ENCODE measurements at places on chromosomes 7 and 10.

DNA sequence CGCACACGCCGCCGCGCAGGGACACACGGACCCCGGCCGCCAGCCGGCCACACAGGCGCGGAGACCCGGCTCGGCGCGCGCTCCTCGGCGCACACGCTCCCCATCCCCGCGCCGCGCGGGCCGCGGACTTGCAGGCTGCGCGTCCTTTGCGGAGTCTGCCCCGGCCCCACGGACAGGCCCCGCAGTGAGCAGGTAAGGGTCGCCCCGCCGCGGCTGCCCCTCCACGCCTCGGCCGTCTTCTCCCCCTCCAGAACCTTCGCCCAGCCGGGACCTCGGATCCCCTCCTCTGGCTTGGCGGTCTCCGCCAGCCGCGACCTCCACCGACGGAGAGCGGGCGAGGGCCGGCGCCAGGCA lies 356 bp downstream of the ADCYAP1R1 start:
- no peak for DNase-seq

- DNase-seq, result no peak
These were observed 49.1 kb upstream of the MSMB start for GRCh38 chr10:46094931-46095750.

DNA sequence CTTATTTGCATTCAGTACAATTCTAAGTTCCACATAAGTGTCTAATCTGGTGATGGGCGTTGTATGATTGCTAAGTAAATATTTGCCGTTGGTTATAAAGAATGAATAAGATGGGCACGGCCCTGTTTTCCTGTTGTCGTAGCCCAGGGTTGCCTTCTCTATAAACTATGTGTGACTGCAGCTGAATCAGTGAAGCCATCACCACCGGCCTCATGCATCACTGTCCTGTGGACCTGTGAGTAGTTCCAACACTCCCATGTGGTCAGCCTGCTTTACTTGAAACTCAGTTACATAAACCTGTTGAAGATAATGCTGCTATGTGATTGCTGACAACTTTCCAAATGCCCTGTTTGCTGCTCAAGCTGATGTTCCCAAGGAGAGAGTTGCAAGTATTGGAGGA lies 21.6 kb upstream of the KLF6 start:
- no peak for DNase-seq

GRCh38 chr10:93680412-93681047 lies 21.9 kb downstream of the FRA10AC1 start:
- no peak for DNase-seq

DNA sequence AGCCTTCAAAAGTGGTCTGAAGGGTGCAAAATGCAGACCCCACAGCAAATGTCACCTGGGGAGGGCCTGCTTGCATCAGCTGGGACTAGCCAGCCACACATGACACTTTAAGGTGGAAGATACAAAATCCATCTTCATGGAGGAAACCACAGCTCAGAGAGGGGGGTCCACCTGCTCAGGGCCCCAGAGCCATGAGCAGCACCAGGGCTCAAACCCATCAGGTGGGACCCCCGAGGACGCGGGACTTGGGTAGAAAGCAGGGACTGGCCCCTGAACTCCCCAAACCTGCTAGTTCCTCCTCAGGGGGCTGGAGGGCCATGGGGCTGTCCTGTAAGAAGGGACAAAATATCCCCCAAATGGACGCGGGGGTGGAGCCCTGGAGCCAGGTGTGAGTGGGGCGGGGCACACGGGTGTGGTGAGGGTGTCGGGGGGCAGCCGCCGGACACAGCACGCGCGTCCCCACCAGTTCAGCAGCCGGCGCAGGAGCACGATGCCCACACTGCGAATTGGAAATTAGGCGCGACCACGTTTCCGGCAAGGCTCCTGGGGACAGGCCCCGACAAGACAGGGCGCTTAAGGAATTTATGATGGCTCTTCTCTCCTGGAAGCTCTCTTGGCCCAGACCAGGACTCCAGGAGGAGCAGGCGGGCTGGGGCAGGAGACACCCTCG lies 8.0 kb downstream of the PDGFA start:
- no peak for DNase-seq

- no peak for DNase-seq
These were observed 702 bp downstream of the TMEM130 start for GRCh38 chr7:98869027-98869596.

DNA sequence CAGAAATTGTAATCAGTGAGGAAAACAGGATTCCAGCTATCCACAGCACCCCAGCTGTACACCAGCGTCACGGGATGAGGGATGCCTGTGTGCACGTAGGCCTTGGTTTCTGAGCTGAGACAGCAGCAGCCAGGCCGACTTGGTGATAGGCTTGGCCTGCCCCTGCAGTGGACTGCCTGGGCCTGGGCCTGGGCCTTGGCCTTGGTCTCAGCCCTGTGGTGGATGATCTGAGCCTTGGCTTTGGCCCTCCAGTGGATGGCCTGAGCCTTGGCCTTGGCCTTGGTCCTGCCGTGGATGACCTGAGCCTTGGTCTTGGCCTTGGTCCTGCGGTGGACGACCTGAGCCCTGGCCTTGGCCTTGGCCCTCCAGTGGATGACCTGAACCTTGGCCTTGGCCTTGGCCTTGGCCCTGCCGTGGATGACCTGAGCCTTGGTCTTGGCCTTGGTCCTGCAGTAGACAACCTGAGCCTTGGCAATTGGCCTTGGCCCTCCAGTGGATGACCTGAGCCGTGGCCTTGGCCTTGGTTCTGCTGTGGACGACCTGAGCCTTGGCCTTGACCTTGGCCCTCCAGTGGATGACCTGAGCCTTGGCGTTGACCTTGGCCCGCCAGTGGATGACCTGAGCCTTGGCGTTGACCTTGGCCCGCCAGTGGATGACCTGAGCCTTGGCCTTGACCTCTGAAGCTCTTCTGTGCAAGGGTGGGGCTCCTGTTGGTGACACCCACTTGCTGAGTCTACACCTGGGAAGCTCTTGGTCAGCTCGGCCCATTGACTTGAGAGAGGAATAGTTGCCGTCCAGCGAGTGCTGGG lies 93.8 kb downstream of the CUX1 start:
- no peak for DNase-seq

Data from stimulated activated CD8-positive, alpha-beta memory T cell treated with anti-CD3 and anti-CD28 coated beads, Interleukin-2, amount 100 ng/mL, for 1 hour (primary cell).